ENCODE measurements at places on chromosomes 11 and 22.

DNA sequence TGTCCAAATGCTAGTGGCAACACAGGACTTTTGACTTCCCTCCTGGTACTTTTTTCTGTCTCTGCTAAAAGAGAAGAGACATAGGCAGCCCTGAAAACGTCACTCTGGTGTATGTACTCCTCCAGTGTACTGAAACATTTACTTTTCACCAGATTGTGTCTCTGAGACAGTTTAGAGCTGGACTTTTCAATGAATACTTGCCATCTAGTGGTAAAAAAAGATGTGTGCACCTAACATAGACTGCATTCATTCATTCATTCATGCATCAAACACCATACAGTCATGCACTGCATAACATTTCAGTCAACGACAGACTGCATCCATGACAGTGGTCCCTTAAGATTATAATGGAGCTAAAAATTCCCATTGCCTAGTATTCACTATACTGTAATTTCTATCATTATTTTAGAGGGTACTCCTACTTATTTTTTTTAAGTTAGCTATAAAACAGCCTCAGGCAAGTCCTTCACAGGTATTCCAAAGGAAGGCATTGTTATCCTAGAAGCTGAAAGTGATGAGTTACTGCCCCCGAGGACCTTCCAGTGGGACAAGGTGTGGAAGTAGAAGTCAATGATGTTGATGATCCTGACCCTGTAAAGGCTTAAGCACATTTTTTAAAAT, 186.2 kb downstream of the SPON1 start:
- no peak for DNase-seq
- H3K27me3 ChIP-seq: no peaks in the 10 kb centered on the region
- H3K4me3 ChIP-seq: no peak overlapping the region
- peaks cover 5% of the 10 kb centered on the region for H3K4me1 ChIP-seq
- no peaks in the 10 kb centered on the region for H3K36me3 ChIP-seq
- H3K27ac ChIP-seq: no peak overlapping the region

- peaks cover 28% of the 10 kb centered on the region for H3K27me3 ChIP-seq
- no peaks in the 10 kb centered on the region for H3K36me3 ChIP-seq
- peaks cover 2% of the 10 kb centered on the region for H3K4me1 ChIP-seq
- H3K4me3 ChIP-seq: no peak overlapping the region
Observed at GRCh38 chr22:28012832-28013460, 93.9 kb upstream of the PITPNB start.

- peaks cover 30% of the 10 kb centered on the region for H3K27me3 ChIP-seq
- no peak for DNase-seq
- peaks cover 13% of the 10 kb centered on the region for H3K4me1 ChIP-seq
Observed at GRCh38 chr11:112163875-112164685, at the start of gene IL18. Gene IL18 (minus strand): TSS chr11:112164094. CDS start chr11:112155053, 9,041 bp downstream.

GRCh38 chr22:40463017-40463631, 92.7 kb downstream of the SGSM3 start:
- peak overlapping the region; percentile 98 for H3K27ac ChIP-seq
- H3K4me3 ChIP-seq: peak overlapping the region; percentile 97
- peaks cover 10% of the 10 kb centered on the region for H3K36me3 ChIP-seq
- H3K4me1 ChIP-seq: peaks cover 60% of the 10 kb centered on the region
- DNase-seq: peak; percentile 28

DNA sequence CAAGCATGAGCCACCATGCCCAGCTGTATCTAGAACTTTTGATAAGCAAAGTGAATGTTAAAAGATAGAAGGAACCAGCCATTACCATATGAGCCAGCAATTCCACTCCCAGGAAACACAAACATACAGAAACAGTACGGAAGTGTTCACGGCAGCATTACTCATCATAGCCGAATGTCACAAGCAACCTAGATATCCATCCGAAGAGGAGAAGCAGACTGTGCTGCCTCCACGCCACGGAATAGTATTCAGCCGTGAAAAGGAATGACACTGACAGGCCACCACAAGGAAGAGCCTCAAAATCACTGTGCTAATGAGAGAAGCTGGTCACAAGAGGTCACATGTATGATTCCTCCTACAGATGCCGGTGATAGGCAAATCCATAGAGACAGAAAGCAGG, 17.6 kb upstream of the MGAT3 start:
- H3K4me3 ChIP-seq: peak overlapping the region; percentile 49
- H3K27me3 ChIP-seq: peaks cover 20% of the 10 kb centered on the region
- H3K4me1 ChIP-seq: peaks cover 7% of the 10 kb centered on the region
- no peak for DNase-seq

- peaks cover 19% of the 10 kb centered on the region for H3K4me1 ChIP-seq
- no peak overlapping the region for H3K4me3 ChIP-seq
- no peak for DNase-seq
- H3K36me3 ChIP-seq: peaks cover 2% of the 10 kb centered on the region
- H3K27me3 ChIP-seq: peaks cover 14% of the 10 kb centered on the region
Observed at GRCh38 chr11:123236879-123237278, 41.8 kb upstream of the CLMP start.

GRCh38 chr11:25206762-25207161, 709.9 kb downstream of the LUZP2 start:
- no peak for DNase-seq
- no peaks in the 10 kb centered on the region for H3K36me3 ChIP-seq
- H3K27me3 ChIP-seq: no peaks in the 10 kb centered on the region
- H3K4me3 ChIP-seq: no peak overlapping the region

- H3K4me1 ChIP-seq: no peaks in the 10 kb centered on the region
- H3K4me3 ChIP-seq: no peak overlapping the region
- no peak for DNase-seq
- no peak overlapping the region for H3K27ac ChIP-seq
- no peaks in the 10 kb centered on the region for H3K36me3 ChIP-seq
Observed at GRCh38 chr11:18853086-18853720, 61.6 kb upstream of the PTPN5 start.

- H3K4me1 ChIP-seq: peaks cover 13% of the 10 kb centered on the region
- no peak for DNase-seq
- H3K27ac ChIP-seq: peak overlapping the region; percentile 49
- no peak overlapping the region for H3K4me3 ChIP-seq
Observed at GRCh38 chr11:59197991-59198390, 14.7 kb downstream of the MPEG1 start.

DNA sequence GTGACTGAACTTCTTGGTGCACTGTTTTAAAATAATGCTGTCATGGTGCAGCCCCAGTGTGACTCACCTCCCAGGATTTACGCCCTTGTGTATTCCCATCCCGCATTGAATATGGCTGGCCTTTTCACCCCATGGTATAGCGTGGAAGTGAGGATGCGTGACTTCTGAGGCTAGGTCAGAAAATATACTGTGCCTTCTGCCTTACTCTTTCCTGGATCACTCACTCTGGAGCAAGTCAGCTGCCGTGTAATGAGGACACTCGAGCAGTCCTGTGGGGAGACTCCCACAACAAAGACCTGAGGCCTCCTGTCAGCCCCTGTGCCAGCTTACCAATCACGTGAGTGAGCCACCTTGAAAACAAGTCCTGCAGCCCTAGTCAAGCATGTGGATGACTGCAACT, 471.9 kb upstream of the KIRREL3 start:
- H3K27me3 ChIP-seq: no peaks in the 10 kb centered on the region
- H3K4me3 ChIP-seq: no peak overlapping the region
- DNase-seq: no peak
- H3K4me1 ChIP-seq: no peaks in the 10 kb centered on the region
- no peaks in the 10 kb centered on the region for H3K36me3 ChIP-seq
- no peak overlapping the region for H3K27ac ChIP-seq

DNA sequence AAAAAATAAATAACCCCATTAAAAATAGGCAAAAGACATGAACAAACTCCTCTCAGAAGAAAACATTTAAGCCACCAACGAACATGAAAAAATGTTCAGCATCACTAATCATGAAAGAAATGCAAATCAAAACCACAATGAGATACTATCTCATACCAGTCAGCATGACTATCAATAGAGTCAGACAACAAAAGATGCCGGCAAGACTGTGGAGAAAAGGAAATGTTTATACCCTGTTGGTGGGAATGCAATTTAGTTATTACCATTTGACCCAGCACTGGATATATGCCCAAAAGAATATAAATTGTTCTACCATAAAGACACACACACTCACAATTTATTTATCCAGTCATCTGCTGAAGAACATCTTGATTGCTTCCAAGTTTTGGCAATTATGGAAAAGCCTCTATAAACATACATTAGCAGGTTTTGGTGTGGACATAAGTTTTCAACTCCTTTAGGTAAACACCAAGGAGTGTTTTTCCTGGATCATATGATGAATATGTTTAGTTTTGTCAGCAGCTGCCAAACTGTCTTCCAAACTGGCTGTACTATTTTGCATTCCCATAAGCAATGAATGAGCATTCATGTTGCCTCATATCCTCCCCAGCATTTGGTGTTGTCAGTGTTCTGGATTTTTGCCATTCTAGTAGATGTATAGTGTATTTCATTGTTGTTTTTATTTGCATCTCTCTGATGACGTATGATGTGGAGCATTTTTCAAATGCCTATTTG, 28.0 kb downstream of the OR8D1 start:
- no peak overlapping the region for H3K27ac ChIP-seq
- DNase-seq: no peak
- H3K4me3 ChIP-seq: no peak overlapping the region
- no peaks in the 10 kb centered on the region for H3K4me1 ChIP-seq
- no peaks in the 10 kb centered on the region for H3K27me3 ChIP-seq

Measured in T-helper 17 cell (primary cell).